Omental fat pad (tissue), 4 donors: ENCODE measurements at places on chromosomes 4 and X.

DNA sequence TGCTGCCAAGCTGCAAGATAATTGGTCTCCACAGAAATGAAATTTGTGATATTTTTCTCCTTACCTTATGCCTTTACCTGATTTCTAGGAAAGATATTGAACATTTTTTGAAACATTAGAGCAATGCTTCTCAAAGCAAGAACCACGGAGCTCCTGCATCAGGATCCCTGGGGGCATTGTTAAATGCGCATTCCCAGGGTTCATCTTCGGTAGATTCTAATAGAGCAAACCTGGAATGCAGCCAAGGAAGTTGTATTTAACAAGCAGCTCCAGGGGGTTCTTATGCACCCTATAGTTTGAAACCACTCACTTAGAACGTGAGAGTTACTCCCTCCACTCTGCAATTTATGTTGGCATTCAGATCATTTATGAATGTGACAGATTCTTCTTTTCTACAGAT lies 126.2 kb downstream of the SLC39A8 start:
- no peak for DNase-seq

DNA sequence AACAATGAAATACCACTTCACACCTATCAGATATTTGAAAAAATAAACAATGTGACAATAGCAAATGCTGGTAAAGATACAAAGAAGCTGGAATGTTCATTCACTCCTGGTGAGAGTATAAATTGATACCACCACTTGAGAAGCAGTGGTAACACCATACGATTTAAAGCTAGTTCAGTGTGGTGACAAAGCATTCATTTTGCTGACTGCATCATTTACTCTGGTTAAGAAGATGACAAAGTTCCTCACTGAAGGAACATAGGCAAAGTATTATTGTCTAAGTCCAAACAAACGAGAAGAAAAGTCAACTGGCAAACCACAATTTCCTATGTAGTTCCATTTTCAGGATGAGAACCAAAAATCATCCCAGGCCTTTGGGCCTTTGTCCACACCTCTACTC lies 102.5 kb downstream of the GEMIN8 start:
- DNase-seq: no peak

GRCh38 chrX:37846141-37846540 lies 1.2 kb downstream of the DYNLT3 start:
- no peak for DNase-seq

GRCh38 chr4:33386764-33387163 lies 2666.6 kb downstream of the PCDH7 start:
- no peak for DNase-seq

DNA sequence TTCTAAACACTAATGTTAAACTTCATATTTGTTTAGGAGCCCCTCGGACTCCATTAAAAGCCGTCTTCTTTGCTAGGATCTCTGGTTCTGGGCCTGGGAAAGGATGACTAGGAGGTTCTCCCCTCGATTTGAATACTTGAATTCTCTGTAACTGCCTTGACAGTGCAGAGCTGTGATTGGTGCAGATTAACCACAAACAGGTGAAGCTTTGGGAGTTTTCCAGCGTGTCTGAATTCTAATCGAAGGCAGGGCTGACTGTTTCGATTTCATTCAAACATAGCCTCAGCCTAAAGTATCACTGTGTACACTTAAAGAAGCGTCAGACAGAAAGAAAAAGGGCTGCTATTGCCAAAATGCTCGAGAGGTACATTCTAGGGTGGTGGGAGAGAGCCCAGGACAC lies 29.0 kb downstream of the TFDP3 start:
- DNase-seq: no peak

DNA sequence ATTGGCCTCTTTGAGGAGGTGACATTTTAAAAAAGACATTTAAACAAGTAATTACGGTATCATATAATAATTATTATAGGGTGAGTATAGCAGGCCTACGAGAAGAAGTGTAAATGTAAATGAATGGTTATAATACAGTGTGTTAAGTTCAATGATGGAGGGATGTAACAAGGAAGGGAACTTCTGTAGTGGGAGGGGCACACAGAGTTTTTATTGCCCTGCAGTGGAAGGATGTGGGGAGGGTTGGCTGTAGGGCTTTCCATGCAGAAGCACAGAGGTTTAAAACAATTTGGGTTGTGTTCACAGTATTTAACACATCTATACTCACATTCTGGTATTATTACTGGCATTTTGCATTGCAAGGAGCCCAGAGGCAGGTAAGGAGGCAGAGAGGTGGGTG lies 41.1 kb downstream of the AFF1 start:
- DNase-seq: no peak

DNA sequence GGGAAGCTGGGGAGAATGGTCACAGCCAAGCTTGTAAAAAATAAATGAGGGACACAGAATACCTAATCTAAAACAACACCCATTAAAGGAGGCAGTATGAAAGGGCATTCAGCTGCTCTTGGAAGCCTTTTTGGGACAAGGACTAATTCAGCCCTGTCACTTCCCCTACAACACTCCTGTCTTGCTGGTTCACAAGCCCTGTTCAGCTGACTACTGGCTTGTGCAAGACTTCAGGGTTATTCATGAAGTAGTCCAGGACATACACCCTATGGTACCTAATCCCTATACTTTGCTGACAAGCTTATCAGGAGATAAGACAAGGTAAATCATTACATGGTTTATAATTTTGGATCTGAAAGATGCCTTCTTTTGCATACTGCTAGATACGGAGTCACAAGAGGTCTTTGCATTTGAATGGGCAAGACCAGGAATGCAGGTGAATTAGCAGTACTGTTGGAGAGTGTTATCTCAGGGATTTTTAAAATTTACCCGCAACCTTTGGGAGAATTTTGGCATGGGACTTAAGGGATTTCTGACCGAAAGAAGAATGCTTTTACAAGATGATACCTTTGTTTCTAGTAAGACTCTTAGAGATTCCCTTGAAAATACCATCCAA lies 103.2 kb upstream of the LANCL3 start:
- no peak for DNase-seq

GRCh38 chrX:41025926-41026701 lies 59.1 kb upstream of the USP9X start:
- no peak for DNase-seq

GRCh38 chrX:68686097-68686977 lies 38.9 kb downstream of the STARD8 start:
- no peak for DNase-seq

DNA sequence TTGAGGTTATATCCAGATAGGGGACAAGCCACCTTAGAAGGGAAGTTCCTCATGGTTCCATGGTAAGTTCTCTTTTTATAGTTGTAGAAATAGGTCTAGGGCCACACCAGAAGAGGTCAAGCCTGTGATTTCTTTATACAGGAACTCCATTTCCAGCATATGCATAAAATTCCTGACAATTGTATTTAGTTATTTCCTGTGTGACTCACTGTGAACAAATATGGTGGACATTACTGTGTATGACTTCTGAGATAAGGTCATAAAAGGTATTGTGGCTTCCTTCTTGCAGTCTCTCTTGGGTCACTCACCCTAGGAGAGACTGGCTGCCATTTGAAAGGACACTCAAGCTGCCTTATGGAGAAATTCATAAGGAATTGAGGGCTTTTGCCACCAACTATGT lies 2.2 kb upstream of the C4orf36 start:
- DNase-seq: no peak

DNA sequence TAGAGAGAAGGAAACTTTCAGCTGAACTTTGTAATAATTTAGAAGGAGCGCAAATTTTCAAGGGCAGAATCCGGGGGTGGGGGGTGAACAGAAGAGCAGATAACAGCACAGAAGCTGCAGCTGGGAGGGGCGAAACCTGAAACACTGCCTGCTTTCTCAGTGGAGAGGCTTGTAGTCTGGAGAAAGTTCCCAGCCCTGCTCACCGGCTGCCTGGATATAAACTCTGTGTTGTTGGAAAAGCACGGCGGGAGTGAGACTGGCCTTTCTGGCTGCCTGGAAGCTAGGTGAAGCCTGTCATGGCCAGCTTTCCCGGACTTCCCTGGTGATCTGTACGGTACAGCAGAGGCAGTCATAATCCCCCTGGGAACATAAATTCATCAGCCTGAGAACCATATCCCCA lies 1352.1 kb upstream of the DIAPH2 start:
- no peak for DNase-seq

DNA sequence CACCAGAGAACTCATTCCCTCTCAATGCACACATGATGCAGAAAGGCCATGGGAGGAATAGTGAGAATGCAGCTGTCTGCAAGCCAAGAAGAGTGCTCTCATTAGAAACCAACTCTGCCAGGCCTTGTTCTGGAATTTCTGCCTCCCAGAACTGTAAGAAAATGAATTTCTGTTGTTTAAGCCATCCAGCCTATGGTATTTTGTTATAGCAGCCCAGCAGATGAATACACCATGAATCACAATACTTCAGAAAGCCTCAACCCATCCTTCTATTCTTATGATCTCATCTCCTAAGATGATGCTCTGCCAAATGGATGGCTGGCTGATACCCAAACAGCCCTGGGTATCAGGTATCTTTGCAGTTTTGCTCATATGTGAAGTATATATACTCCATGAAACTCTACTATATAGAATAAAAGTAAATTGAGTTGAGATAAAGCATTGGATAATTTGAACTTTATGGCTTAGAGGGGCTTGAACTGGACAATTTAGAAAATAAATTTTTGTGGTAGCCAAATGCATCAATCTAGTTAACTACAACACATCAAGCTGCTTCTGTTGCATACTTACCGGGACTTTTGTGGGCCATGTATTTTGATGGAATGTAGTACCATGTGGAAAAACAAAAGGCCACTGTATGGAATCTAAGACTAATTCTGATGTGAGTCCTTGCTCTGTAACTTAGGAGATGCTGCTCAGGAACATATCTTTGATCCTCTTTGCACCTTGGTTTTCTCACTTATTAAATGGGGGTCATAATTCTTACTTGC lies 245.9 kb downstream of the HS3ST1 start:
- no peak for DNase-seq
